Liver (tissue), 10 donors: ENCODE measurements at places on chromosomes 4 and X.

DNA sequence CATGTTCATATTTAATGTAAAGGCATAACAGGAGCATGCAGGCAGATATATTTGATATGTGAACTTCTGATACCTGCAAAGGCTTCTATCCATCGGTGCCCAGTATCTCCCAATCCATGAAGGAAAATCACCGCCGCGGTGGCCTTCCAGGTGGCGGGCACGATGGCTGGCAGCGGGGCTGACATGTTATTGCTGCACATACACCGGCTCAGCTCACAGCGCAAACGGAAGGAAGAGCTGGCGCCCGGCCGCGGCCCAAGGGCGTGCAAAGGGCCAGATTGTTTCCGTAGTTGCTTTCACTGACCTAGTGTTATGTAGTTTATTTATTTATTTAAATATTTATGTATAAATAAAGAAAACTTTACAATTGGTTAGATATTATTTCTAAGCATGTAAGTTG lies 322.7 kb upstream of the PITX2 start:
- DNase-seq: no peak

DNA sequence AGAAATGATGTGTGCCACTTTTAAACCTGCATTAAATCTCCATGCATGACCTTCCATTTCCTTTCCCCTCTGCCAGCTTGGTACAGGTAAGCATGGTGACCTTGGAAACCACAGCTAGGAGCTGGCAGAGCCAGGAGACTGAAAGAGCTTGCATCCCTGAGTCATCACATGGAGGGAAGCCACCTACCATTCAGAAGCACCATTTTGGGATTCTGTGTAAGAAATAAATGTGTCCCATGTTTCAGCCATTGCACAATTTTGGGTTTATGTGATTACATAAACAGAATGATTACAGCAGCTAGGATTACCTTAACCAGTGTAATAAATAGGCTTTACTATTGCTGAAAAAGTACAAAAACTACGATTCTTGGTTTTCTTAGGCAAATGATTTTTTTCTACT lies 17.3 kb upstream of the CCDC149 start:
- DNase-seq: no peak

GRCh38 chrX:140723121-140723715 lies 13.7 kb downstream of the LINC00632 start:
- DNase-seq: no peak

DNA sequence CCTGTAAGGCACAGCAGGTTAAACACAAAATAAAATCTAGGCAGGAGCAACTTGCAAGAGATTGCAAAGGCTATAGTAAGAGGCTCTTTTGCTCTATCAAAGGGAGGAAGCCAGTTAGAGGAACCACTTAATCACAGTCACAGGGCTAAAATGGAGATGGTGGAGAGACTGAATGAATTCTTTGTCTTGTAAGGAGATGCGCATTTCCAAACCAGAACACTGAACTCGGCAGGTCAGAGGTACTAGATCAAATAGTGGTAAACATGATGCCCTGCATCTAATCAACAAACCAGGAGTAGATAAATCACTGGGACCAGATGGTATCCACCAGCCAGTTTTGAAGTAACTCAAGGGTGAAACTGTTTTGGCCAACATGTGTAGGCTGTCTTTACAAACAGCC lies 55.8 kb downstream of the GPC4 start:
- no peak for DNase-seq

DNA sequence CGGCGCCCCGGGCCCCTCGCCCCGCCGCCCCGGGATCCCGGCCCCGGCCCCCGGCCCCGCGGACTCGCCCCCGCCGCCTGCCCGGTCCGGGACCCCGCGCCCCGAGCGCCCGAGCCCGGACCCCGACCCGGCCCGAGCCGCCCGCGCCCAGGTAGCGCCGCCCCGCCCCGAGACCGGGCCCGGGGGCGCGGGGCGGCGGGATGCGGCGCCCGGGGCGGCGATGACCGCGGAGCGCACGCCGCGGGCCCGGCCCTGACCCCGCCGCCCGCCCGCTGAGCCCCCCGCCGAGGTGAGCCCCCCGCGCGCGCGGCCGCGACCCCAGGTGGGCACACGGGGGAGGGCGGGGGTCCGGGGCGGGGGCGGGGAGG lies 224 bp downstream of the FGFRL1 start:
- DNase-seq: no peak

- DNase-seq: no peak
Measured at GRCh38 chrX:118171356-118171755, 54.7 kb upstream of the KLHL13 start.

DNA sequence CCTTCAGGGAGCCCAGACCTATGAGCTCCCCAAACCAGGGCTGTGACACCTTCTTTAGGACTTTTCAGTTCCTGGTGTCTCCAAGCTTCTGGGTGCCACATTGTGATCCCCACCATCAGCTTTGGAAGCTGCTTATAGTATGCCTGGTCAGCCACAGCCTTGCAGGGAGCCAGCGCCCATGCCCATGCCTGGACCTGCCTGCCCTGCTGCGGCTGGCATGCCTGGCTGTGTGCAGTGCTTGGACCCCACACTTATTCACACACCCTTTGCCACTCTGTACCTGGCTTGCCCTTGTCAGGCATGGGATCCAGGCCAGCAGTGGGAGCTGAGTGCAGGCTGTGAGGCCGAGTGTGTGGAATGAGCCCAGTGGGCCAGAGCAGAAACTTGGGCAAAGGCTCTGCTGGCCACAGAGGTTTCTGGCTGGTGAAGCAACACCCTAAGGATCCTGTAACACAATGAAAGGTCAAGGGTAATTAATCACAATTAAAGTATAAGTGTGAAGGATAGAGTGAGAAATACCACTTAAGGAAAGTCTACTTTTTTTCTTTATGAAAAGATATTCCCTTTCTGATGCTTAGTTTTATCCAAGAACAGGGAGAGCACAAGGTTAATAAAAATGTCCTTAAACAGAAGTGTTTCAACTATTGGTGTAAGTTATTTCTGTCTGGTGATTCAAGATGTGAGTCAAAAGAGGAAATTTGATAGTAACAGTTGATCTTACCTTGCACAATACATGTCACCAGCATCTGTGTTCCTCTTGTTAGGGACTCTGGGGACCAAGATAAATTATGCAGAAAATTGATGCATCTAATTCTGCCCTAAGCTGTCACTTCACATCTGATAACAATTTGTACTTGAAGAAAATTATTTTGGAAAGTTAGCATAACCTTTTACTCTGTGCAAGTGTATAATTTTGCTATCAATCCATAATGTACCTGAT lies 161.8 kb downstream of the FAM47A start:
- no peak for DNase-seq

- no peak for DNase-seq
Measured at GRCh38 chrX:9997524-9997923, 30.4 kb downstream of the CLDN34 start.

- no peak for DNase-seq
Measured at GRCh38 chr4:69408451-69408850, 87.3 kb downstream of the UGT2B4 start.

DNA sequence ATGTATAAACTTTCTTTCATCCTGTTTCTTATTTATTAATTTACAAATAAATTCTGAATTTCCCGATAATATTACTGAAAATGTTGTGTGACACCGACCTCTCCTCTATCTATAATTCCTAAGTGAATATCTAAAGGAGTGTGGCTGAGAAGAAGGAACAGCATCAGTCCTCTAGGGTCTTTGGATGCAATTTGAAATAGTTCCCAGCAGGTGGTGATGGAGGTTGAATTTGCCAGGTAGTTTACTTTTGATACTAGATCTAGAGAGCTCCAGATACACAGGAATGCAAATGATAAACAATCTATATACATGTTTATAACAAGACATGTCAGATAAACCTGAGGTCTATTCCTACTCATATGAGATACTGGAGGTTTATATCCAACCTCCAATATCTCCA lies 305.4 kb downstream of the PCDH18 start:
- DNase-seq: no peak

DNA sequence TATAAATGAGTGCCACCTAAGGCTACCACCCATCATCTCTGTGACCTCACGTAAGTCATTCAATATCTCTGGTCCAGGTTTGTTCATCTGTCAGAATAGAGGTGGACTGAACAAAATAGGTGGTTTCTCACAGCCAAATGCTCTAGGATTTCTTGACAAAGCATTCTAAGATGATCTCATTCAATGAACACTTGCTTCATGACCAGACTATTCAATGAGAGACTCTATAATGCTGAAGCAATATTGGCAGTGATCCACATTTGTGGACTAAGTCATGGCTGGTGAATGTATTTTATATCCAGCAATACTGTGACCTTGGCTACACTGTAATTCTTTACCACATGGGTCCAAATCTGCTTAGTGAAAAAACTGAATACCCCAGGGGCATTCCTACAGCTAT lies 37.9 kb downstream of the LDB2 start:
- no peak for DNase-seq

DNA sequence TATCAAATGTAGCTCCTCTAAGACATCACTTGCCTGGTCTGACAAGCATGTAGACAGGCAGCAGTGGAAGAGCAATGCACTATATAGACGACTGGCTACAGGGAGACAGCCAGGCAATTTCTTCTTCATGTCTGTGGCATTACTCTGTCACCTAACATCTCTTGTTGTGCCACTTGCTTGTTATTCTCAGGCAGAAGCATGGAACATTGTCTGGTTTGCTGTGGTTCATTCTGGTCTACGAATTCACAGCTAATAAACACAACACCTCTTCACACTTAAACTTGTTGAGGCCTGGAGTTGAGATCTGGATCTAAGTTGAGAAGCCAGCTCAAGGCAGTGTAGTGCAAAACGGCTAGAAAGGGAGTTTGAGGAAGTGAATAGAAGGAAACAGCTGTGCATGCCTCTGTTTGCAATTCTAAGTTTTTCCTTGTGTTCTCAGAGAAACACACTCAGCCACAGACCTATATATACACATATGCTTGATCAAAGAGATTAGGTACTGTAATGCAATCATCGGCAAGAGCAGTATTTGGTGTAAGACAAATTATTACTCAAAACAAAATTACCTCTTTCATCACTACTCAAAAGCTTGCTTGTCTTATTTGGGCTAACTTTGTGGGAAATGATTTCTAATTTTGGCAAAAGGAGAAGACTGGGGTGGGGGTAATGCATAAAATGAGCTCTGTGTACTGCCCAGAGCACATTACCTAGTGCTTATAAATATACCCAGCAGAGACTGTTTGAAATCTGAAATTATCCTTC lies 243.8 kb downstream of the PPP3CA start:
- DNase-seq: no peak
